ENCODE measurements at places on chromosomes 7 and 10.

- DNase-seq = no peak
These were observed 70.2 kb upstream of the KLF14 start for GRCh38 chr7:130804220-130804619.

- no peak for DNase-seq
These were observed 89.2 kb downstream of the DYNC2I1 start for GRCh38 chr7:158945519-158945918.

- no peak for DNase-seq
These were observed 178.8 kb downstream of the REEP3 start for GRCh38 chr10:63699785-63700613.

GRCh38 chr7:68688416-68689086 is 909.7 kb upstream of the AUTS2 start:
- no peak for DNase-seq

DNA sequence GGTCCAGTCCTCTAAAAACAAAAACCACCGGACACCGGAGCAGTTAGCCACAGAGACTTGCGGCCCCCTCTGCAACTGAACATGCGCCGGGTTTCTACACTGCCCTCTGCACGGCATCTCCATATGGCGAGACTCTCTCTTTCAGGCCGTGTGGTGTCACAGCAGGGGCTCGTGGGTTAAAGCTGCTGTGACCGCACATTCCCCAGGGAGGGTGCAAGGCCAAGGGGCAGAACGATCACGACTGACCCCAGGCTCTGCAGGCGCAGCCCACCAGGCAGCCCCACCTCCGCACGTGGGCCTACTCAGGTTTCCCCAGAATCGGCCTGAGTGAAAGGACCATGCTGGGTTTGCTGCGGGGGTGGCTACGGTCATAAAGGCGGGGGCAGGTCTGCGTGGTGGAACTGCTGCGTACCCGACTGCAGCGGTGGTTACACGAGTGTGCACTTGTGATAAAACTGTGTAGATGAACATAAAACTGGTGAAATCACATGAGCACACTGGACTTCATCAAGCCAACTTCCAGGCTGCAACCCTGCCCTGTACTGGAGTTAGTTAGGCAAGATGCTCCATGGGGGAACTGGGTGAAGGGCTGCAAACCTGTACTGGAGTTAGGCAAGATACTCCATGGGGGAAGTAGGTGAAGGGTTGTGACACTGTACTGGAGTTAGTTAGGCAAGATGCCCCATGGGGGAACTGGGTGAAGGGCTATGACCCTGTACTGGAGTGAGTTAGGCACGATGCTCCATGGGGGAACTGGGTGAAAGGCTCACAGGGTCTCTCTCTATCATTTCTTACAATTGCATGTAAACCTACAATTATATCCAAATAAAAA is 81.4 kb upstream of the PPP2R2D start:
- DNase-seq = no peak

DNA sequence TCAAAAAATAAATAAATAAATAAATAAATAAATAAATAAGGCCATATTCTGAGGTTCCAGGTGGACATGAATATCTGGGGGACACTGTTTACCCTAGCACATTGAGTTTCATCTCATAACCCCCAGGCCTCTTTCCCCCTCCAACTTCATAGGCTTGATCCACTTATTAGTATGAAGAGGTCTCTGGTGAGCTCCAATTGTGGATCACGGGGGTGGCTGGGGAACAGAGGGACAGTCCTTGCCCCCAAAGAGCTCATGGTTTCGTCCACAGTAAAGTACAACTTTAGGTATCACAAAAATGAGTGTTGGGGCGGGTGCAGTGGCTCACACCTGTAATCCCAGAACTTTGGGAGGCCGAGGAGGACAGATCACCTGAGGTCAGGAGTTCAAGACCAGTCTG is 93.4 kb upstream of the TNRC18 start:
- no peak for DNase-seq

DNA sequence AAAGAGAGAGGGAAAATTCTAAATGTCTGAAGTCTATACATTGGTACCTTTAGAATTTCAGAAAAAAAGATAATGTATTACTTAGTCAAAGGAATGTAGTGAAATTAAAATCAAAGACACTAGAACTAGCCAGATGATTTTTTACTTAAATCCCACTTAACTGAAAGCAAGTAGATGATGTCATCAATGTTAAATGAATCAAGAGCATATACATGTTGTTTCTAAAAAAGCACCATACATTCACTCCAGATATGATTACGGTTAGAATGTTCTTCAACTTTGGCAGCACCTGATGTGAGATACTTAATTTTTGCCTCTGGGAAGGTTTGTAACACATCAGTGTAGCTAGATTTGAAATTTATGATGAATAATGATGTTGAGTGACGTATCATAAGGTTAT is 576.7 kb upstream of the CNTNAP2 start:
- DNase-seq = no peak

DNA sequence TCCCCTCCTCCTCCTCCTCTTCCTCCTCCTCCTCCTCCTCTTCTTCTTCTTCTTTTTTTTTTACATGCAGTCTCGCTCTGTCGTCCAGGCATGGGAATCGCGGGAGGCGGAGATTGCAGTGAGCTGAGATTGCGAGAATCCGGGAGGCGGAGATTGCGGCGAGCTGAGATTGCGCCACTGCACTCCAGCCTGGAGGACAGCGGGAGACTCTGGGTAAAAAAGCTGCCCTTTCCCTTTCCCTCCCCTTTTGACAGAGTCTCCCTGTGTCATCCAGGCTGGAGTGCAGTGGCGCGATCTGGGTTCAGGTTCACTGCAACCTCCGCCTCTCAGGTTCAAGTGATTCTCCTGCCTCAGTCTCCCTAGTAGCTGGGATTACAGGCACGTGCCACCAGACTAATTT is 168.1 kb upstream of the MALRD1 start:
- no peak for DNase-seq

DNA sequence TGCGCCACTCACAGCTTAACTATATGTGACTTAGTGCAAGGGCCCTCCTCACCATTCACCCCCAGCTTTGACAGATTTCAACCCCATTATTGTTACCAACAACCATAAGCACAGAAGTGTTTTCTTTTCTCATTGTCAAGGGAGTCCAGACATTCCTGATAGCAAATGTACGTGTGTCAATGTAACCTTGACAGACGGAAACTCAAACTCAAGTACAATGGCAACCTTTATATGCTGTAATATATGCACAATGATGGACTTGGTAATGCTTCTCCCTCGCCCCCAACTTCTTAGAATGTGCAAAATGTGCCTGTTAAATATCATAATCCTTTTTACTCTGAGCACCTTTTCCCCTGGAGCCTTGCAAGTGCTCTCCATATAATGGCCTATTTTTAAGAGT is 34.7 kb downstream of the CYCS start:
- DNase-seq = no peak

Data from GM12892 (cell line).